ENCODE measurements at places on chromosomes 5 and 9.

DNA sequence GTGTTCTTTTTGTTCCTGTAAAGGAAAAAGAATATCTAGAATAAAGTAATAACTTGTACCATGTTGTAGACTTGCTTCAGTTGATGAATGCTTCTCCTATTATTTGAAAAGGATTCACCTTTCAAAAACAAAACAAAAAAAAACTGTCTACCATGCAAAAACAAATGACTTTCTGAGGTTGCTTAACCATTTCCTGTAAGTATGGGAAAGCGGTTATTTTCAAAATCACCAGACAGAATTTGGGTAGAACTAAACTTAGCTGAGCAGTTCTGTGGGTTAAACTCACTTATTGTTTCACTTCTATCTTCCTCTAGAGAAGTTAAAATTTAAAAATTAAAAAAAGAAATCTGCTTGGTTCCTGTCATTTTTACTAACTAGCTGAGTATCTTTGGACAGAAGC, 25.2 kb downstream of the LNPEP start:
- DNase-seq = no peak

- no peak for DNase-seq
These were observed 147.0 kb downstream of the GLIS3 start for GRCh38 chr9:4152876-4153275.

GRCh38 chr5:62206150-62206829, 99.7 kb upstream of the KIF2A start:
- DNase-seq = peak; percentile 64

- DNase-seq = no peak
These were observed 92.9 kb downstream of the INIP start for GRCh38 chr9:112624711-112625707.

DNA sequence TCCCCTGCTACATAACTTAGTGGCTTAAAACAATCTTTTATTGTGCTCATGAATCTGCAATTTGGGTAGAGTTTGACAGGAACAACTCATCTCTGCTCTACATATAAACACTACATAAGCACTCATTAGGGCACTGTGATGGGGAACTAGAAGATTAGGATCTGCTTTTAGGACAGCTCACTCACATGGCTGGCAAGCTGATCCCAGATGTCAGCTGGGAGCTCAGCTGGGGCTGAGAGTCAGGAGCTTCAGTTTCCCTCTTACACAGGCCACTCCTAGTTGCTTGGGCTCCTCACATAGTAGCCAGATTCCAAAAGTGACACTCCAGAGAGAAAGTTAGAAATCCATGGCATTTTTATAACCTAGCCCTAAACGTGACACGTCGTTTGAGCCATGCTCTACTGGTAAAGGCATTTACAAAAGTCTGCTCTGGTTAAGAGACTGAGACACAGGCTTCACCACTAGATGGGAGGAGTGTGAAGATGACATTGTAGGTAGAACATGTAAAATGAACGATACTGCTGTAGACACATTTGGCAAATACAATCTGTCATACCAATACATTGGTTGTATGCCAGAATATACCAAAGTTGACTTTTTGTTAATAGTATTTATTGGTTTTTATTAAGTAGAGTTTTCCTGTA, 23.6 kb downstream of the SCAI start:
- DNase-seq = no peak

DNA sequence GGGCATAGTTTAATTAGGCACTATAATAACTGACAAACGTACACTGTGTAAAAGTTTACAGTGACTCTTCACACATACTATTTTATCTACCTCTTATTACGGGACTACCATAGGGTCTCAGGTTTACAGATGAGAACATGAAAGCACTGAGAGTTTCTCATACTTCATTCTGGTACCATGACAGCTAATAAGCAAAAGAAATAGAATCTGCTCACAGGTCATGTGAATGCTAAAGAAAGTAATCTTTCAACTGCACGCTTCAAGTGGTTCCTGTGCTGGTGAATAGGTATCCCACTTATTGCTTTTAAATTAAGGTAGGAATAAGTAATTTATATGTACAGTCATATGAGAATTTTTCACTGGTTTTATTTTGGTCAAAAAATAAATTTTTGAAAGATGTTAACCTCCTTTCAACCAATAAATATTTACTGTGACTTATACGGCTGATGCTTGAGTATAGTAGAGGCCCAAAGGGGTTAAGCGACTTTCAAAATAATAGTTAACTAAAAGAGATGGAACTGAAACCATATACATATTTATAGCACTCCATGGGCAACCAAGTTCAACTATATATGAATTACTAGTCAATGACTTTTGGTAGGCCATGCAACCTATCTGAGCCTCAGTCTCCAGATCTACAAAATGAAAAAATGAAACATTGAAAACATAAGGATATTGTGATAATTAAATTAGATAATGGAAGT, 8.1 kb downstream of the CDKN2A start:
- DNase-seq = no peak

DNA sequence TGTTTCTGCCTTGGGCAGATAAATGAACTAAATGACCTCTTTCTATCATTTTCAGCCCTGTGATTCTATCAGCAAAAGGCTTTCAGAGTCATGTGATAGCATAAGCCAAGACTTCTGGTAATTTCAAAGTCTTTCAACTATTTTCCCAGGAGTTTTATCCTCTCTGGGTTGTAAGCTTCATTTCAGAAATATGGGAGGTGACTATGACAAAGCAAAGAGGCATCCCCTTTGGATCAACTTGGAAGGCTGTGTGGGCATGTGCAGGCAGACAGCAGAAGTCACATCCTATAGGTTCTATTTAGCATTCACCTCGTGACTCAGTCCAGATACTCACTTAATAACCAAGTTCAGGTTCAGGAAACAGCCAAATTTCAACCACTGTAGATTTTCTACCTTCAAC, 149.0 kb upstream of the FST start:
- no peak for DNase-seq

DNA sequence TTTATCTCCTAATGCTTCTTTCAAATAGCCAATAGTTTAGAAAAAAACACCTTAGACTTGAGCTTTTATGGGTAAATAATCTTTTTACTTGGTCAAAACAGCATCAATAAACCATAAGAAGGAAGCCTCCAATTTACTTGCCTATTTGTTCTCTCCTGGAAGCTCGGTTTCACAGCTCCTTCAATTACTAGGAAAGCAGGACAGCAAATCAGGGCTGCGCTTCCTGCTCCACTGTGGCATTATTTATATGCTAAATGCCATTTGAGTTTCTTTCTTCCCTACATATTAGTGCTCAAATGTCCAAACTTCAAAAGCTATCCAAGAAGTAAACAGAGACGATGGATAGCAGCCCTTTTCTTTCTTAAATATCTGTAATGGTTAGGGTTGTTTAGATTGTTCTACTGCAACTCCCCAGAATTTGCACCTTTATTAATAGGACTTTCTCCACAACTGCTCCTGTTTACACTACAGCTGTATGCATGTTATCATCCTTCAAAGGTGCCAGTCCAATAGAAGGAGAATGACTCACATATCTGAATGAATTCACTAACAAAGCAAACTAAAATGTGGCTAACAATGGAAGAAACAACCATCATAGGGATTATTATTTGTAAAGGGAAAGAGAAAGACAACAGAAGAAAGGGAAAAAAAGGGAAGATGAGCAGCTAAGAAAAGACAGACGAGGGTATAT, 58.7 kb downstream of the MED27 start:
- DNase-seq = no peak

DNA sequence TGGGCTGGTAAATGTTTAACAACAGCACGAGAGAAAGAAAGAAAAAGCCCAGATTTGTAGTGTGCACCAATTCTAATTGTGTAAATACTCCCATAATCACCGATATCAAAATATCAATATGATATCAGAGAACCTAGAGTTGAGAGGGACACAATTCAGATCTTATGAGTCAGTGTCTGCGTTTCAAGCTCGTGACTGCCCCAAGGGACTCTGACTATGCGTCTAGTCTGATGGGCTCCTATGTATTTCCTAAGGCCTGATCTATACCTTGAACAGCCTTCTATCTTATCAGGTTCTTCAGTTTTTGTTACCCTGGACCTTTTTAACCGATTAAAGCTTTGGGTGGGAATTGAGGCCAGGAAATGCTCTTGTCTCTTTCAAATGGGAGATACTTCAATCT, 243.0 kb upstream of the SLC24A2 start:
- DNase-seq = no peak

- no peak for DNase-seq
These were observed 323.5 kb upstream of the PTGER4 start for GRCh38 chr5:40356248-40356647.

DNA sequence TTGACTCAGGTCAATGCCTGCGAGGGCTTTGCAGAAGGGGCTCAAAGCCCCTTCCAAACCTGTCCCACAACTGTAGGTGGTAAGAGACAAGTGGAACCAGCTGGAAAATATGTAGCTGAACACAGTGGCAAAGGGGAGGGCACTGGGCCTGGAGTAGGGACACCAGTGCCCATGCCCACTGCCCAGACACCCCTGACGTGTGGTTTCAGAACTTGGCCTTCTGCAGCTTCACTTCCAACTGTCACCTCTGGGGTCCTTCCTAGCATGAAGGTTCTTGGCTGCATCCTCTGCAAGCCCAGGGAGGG, 233.1 kb upstream of the IRX1 start:
- DNase-seq = no peak

- peak; percentile 10 for DNase-seq
These were observed 54.4 kb downstream of the MRPL36 start for GRCh38 chr5:1745123-1745795.

- DNase-seq = no peak
These were observed 134.7 kb upstream of the SLIT3 start for GRCh38 chr5:169435506-169436229.

DNA sequence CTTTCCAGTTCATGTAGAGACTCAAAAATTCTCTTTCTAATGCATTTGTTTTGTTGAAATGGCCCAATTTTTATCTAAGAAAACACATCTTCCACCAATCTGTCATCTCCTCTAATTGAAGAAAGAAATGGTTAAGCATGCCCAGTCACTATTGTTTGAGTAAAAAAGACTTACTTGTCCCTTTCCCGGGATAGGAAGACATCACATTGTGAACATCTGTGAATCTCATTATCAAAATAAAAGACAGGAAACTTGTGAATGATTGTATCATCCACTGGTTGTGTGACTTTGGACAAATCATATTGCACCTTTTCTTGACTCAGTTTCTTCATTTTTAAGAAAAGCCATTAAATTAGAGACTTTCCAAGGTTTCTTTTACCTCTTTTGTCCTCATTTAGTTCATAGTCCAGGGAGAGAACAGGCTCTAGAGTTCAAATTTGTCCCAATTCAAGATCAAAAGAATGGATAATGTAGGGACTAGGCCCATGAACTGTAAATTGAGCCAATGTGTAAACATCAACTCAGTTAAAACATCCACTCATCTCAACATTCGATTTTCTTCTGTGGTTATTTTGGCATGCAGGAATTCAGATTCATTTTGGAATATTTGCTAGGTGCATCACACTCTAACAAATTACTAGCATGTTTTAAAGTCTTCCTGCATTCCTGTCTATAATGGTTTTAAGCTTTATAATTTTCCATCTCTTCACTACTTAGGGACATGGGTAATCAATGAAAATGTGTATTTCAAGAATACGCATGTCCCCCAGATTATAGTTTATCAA, 838.0 kb upstream of the WWC1 start:
- DNase-seq = no peak

- DNase-seq = peak; percentile 43
These were observed 50.2 kb downstream of the PLPP1 start for GRCh38 chr5:55484531-55484930.

DNA sequence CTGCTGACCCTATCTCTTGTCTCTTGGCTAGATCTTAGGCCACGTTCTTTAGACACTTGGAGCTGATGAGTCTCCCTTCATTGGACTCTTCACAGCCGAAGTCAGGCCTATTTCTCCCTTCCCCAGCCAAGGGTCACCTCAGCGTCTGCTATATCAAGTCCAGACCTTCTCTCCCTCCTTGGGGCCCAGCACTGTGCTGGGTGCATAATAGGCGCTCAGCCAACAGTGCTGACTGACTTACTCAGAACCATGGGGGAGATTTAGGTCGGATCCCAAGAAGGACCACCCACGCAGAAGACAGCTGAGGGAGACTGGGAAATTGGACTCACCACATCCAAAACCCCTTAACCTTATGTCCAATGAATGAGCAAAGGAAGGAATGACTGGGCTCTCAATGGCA, 5.6 kb upstream of the AMBP start:
- no peak for DNase-seq

DNA sequence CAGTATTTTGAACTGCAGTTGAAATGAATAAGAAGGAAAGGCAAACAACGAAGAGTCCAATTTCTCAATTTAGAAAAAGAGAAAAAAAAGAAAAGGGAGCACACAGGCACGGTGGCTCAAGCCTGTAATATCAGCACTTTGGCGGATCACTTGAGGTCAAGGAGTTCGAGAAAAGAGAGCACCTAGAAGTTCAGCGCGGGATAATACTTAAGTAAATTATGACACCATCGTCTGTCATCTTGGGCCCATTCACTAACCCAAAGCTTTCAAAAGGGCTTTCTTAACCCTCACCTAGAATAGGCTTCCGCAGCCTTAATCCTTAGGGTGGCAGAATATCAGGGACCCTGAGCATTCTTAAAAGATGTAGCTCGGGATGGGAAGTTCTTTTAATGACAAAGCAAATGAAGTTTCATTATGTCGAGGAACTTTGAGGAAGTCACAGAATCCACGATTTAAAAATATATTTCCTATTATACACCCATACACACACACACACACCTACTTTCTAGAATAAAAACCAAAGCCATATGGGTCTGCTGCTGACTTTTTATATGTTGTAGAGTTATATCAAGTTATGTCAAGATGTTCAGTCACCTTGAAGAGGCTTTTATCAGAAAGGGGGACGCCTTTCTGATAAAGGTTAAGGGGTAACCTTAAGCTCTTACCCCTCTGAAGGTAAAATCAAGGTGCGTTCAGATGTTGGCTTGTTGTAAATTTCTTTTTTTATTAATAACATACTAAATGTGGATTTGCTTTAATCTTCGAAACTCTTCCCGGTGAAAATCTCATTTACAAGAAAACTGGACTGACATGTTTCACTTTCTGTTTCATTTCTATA, 602 bp upstream of the CD274 start:
- no peak for DNase-seq

GRCh38 chr5:179880066-179880650, 21.5 kb upstream of the MRNIP start:
- no peak for DNase-seq

DNA sequence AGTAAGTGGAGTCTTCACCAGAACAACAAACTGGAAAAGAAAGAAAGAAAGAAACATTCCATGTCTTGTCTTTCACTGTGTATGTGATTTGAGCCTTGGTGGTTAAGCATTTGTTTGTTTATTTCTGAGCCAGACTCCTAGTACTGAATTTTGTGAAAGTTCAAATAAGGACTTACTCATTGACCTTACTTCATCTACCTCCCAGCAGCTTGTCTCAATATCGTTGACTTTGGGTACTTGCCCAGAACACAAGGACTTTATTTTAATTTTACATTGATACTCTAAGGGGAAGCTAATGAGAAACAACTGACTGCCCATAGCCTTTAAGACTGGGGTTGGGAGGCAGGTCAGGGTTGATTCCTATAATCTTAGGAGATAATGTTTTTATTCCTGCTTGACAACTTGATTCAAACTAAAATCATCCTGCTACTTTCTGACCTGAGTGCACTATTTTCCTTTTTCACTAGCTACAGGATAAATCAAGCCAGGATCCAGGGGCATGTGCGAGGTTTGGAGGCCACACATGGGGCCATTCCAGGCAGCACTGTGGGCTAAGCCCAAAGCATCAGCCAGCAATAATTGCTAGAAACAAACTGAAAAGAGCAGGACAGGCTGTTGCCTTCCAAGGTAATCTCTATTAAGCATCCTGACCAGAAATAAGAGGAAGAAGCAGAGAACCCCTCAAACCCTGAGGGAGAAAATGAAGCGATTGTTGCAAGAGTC, 138.9 kb upstream of the RUSC2 start:
- no peak for DNase-seq

GRCh38 chr5:35117967-35118366, 70.2 kb upstream of the AGXT2 start:
- DNase-seq = no peak

All from WTC11 (cell line).